Activated naive CD8-positive, alpha-beta T cell treated with anti-CD3 and anti-CD28 coated beads for 36 hours (primary cell): ENCODE measurements at places on chromosomes 1 and 21. TPM values are rescaled to one million over a fixed set of nuclear protein-coding genes. Genes with fewer than 3 reads are reported as not detected.

DNA sequence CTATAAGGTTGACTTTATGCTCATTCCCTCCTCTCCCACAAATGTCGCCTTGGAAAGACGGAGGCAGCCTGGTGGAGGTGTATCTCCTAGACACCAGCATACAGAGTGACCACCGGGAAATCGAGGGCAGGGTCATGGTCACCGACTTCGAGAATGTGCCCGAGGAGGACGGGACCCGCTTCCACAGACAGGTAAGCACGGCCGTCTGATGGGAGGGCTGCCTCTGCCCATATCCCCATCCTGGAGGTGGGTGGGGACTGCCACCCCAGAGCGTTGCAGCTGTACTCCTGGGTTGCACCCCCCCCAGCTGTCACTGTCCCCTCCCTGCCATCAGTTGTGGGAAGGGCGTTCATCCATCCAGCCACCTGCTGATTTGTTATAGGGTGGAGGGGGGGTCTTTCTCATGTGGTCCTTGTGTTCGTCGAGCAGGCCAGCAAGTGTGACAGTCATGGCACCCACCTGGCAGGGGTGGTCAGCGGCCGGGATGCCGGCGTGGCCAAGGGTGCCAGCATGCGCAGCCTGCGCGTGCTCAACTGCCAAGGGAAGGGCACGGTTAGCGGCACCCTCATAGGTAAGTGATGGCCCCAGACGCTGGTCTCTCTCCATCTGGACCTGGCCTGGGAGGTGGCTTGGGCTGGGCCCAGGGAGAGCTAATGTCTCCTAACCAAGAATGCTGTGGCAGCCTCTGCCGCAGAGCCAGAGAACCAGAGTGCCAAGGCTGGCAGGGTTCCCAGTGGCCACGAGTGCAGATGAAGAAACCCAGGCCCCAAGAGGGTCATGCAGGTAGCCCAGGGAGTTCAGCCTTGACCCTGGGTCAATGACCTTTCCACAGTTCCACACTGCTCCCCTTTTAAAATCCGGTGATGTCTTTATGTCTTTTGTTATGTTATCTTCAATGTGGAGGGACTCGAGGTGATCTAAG lies 13.1 kb downstream of the PCSK9 start:
- DNase-seq: no peak

DNA sequence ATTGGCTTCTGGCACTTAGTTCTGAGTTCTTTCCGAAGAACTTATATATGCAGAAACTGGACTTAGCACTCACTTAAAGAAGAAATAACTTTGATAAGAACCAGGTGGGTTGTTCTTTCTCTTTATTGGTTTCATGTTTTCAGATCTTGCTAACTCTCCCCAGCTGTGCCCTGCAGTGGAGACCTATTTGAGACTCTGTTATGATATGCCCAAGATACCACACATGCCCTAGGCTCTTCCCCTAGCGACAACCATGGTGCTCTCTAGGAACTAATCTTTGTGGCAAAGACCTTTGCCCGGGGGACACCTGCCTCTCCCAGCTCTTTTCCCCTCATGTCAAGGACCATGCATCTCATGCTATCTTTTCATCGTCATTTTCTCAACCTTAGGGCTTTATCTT lies 128.8 kb downstream of the PBX1 start:
- DNase-seq: no peak

GRCh38 chr21:35359076-35359475 lies 310.0 kb upstream of the RUNX1 start:
- no peak for DNase-seq

DNA sequence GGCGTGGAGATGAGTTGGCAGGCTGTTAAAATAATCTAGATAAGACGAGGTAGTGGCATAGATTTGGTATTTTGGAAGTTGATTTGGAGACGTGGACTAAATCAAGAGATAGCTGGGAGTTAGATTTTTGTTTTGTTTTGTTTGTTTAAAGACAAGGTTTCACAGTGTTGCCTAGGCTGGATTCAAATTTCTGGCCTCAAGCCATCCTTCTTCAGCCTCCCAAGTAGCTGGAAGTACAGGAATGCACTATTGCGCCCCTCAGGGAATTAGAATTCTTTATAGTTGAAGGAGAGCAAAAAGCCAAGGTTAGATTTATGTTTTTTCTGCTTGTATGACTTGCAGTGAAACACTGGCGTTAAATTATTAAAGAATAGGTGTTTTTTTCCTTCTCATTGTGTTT lies 22.3 kb upstream of the SNRPE start:
- no peak for DNase-seq

- peak; percentile 23 for DNase-seq
Measured at GRCh38 chr1:230176871-230177411, 109.9 kb downstream of the GALNT2 start.

DNA sequence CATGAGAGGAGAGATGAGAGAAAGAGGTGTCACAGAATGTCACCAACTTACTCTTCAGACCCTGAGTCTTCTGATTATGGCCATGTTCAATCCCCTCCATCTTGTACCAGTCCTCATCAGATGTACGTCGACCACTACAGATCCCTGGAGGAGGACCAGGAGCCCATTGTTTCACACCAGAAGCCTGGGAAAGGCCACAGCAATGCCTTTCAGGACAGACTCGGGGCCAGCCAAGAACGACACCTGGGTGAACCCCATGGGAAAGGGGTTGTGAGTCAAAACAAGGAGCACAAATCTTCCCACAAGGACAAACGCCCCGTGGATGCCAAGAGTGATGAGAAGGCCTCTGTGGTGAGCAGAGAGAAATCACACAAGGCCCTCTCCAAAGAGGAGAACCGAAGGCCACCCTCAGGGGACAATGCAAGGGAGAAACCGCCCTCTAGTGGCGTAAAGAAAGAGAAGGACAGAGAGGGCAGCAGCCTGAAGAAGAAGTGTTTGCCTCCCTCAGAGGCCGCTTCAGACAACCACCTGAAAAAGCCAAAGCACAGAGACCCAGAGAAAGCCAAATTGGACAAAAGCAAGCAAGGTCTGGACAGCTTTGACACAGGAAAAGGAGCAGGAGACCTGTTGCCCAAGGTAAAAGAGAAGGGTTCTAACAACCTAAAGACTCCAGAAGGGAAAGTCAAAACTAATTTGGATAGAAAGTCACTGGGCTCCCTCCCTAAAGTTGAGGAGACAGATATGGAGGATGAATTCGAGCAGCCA lies 8.0 kb downstream of the ELOA start:
- peak; percentile 25 for DNase-seq

DNA sequence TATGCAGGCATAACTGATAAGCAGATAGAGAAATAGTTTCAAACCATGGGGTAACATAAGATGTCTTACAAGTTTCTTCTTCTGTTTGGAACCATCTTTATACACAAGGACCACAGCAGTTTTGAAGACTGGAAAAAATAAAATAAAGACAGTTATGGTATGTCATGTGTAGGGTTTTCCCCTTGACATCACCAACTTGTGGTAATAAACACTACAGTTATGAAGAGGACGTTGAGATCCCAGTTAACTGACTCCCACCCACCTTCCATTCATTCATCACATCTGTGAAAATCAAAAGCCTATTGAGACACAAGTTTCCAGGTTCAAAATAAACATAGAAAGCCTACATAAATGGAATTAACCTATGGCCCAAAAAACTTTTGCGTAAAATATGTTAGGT lies 92.5 kb upstream of the KRTAP19-8 start:
- DNase-seq: no peak

GRCh38 chr1:228276901-228277490 lies 69.2 kb downstream of the OBSCN start:
- DNase-seq: no peak

GRCh38 chr21:32940079-32941014 lies 85.4 kb upstream of the OLIG2 start:
- peak; percentile 17 for DNase-seq

- DNase-seq: no peak
Measured at GRCh38 chr1:94522304-94522703, 19.3 kb downstream of the F3 start.

DNA sequence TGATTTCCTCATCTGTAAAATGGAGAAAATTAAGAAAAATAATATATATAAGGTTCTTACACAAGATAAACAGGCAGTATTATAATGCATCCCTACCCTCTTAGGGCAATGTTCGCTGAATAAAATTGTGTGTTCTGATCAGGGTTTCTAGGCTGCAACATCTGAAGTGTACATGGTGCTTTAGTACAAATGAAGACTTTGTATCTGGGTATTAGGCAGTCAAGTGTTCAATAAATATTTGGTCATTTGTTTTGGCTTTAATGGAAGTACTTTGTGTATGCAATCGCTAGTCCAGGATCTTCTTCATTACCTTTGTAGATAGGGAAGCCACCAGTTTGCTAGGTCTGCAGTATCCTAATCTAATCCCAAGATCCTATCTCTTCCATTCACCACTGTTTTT lies 28.1 kb downstream of the DNASE2B start:
- no peak for DNase-seq

Gene OBSCN
- total RNA-seq: 13.7 TPM

- no peak for DNase-seq
Measured at GRCh38 chr1:33050221-33051076, 13.8 kb upstream of the AK2 start.

Gene SH2D1B
- total RNA-seq: not detected

GRCh38 chr1:174200746-174201145 lies 41.4 kb downstream of the RABGAP1L start:
- no peak for DNase-seq

Gene RCAN1
- 11.5 TPM for total RNA-seq

DNA sequence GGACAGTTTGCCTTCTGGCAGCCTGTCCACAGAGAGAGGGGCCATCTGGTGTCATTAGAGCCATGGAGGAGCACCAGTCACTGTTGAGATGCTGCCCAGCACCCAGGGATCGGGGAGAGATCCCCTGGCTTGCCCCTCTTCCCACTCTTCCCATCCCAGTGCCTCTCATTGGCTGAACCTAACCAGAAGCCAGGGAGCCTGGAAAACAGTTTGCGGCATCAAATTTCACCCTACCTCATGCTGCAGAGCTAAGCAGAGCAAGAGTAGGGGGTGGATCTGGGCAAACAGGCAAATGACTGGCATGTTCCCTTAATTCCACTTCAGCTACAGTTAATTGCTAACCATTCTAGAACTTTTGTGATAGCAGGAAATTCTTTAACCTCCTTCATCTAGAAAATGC lies 19.1 kb downstream of the TRAF5 start:
- no peak for DNase-seq

Gene PLPPR4
- not detected for total RNA-seq
